NB4 (cell line): ENCODE measurements at places on chromosomes 11 and 22.

- no peak for DNase-seq
Measured at GRCh38 chr22:30043161-30043560, 37.1 kb upstream of the HORMAD2 start.

DNA sequence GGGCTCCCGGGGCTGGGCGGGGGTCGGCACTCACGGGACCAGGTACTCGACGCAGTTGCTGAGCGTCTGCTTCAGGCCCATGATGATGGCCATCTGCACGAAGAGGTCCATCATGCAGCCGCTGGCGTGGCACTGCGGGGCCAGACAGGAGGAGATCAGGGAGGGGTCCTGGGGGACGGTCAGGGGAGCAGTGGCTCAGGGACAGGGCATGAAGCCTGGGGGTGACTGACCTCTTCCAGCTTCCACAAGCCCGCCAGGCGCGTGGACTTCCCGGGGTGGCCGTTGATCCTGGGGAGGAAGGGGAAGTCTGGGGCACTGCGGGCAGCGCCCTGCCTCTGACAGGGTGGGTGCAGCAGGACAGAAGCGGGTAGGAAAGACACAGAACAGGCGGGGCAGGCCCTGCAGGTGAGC, 6.1 kb upstream of the SIGIRR start:
- DNase-seq = no peak

DNA sequence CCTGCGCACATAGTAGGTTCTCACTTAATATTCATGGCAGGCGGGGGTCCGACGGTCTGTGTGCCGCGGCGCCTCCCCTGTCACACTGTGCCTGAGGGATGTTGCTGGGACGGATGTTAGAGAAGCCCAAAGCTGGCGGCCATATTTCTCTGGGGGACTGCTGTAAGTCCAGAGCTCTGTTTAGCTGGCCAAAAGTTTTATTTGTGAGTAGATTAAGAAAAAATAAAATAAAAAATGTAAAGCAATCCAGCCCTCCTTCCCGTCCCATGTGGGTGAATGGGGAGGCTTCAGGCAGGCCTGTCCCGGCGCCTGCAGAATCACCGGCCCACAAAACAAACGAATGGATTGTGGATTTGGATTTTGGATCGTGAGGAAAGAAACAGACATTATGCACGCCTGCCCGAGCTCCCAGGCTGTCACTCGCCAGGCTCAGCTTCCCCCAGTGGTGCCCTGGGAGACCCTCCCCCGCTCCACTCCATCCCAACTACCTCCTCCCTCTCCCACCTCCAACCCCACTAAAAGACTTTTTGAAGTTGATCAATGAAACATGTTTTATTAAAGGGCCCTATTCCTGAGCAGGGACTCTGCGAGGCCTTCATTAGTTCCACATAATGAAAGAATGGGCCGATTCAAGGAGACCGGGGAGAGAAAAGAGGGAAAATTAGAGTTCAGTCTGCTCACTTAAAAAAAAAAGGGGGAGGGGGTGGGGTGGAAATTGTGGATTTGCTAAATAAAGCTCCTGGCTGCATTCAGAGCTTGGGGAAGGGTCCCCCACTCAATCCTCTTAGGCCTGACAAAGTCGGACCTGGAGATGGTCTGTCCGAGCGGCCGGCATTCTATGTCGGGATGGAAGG, 20.4 kb upstream of the SCUBE1 start:
- no peak for DNase-seq

DNA sequence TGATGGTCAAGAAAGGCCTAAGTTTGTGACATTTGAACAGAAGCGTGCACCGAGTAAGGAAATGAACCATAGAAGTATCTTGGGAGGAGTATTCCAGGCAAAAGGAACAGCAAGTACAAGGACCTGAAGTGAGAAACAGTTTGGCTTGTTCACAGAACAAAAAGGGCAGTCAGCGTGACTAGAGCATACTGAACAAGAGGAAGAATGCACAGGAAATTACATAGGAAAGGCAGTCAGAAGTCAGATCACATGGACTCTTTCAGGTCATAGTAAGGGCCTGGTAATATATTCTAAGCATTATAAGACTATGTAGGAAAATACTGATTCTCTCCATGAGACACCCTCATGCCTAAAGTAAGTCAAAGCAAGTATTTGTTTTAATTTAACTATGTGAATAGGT, 52.3 kb upstream of the GAB2 start:
- DNase-seq = no peak

DNA sequence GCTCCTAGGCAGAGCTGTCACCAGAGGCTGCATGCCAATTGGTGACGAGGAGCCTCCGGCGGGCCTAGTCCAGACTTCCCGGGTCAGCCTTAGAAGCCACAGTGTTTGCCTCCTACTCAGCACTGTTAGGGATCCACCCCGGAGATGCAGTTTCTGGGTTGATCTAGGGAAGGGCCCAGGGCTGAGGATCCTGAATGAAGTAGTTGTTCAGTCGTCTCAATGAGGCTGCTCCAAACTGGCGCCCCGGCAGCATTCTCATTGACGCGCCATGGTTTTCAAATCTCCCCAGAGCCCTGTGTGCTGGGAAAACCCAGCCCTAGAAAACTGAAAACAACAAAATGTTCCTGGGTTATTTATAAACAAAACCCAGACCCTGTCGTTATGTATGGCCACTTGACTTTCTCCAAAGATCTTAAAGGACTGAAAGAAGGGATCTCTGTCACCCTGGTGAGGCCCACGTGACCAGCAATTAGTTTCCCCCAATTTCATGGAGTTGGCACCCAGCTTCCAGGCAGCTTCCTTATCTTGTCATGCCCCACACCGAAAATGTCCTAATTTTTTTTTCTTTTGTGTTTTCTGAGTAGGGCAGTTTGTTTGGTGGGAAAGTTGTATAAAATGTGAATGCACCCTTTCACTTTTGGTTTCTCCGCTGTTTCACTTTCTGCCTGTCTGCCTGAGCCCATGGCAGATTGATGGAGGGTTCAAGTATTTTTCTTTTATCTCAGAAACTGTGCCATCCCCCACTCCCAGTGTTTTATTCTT, 2.0 kb upstream of the EHD1 start:
- DNase-seq = no peak

GRCh38 chr11:12123273-12123672, 12.9 kb downstream of the MICAL2 start:
- no peak for DNase-seq

GRCh38 chr11:111089759-111090158, 155.8 kb upstream of the POU2AF2 start:
- DNase-seq = no peak

- DNase-seq = no peak
Measured at GRCh38 chr11:68524681-68525080, 64.1 kb downstream of the PPP6R3 start.

GRCh38 chr11:72821920-72822799, 7.9 kb downstream of the ATG16L2 start:
- no peak for DNase-seq

DNA sequence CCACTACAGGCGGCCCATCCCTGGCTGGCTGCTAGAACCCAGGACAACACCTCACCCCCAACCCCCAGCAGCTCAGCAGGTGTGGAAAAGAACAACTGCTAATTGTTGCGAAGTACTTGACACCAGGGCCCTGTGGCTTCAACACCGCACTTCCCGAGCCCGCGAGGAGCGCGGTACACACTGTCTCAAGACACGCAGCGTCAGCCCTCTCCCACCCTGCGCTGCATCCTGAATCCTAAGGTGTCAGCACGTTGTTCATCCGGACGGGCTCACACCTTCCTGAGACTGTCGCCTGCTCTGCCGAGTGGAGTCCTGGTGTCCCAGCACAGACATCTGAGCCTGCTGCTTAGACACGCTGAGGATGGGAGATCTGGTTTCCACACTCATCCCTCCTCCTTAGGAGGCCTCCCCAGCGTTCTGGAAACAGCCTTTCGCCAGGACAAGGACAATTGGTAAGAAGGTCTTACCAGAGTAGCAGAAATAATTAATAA, 1336.2 kb downstream of the BRD1 start:
- DNase-seq = no peak

DNA sequence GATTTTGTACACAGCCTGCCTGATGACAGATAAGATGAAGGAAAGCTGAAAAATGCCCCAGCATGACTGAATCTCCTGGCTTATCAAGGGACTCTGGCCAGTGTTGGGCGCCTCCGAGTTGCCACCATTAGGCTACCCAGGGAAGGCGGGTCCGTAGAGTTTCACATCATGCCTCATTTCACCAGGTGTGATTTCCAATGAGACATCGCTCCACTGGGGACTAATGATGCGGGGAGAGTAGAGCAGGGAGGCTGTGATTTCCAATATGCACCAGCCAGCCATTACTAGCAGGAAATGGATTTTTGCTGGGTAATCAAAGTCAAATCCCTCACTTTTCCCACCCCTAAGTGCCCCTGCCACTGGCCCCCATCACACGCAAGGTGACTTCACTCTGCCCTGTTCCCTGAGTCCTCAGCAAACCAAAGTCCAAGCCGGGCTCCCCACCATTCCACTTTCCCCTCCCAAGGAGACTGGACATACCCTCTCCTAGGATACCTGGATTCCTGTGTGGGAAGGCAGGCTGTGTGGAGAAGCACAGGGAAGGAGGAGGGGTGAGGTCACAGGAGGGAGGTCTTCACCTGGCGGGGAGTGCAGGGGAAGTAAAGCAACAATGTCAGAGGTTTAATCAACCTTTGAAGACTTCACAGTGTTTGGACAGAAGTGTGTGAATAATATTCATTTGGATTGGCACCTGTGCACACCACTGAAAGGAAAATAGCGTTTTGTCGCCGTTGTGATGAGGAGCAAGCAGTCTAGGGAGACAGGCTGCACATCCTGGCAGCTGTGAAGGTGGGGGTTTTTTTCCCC, 613.3 kb upstream of the CADM1 start:
- DNase-seq = no peak
